ENCODE measurements at places on chromosomes 12 and 14.

GRCh38 chr14:103739466-103739792 lies 23.8 kb downstream of the ZFYVE21 start:
- DNase-seq = no peak

GRCh38 chr14:105448706-105449111 lies 25.9 kb upstream of the CRIP2 start:
- peak; percentile 69 for DNase-seq

DNA sequence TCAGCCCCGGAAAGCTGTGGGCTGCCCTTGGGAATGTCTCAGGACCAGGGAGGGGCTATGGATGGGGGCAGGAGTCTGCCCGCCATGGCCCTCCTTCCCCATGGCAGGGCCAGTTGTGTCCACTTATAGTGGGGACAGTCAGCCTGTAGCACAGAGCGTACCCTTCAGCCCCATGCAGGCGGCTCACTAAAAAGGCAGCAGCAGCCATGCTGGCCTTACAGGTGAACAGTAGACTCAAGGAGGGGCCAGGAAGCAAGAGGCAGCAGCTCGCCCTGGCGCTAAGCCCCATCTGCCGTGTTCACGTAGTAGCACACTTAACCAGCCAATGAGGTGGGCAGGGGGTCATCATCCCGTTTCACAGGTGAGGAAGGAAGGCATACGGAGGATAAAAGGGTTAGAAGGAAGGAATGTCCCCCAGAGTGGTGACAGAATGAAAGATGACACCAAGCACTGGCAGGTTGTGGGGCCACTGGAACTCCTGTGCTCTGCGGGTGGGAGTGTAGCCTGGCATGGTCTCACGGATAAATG lies 52.7 kb downstream of the FAM222A start:
- peak; percentile 56 for DNase-seq

DNA sequence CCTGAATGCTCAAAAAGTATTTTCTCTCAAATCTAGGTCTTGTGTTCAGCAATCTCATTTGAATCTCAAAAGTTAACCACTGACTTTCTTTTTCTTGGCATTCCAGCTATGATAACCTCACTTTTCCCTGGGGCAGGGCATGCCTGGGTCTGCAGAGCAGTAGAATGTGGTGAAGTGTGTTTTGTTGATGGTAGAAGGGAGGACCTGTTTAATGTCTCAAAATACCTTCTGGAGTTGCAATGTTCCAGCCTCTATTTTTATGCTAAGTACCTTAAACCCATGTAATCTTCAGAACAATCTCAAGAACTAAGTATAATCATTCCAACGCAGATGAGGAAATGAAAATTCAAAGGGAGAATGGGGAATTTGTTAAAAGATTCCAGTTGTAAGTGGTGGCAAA lies 82.1 kb upstream of the FUT8 start:
- no peak for DNase-seq

- no peak for DNase-seq
Observed at GRCh38 chr12:114441545-114441944, 35.6 kb upstream of the TBX5 start.

DNA sequence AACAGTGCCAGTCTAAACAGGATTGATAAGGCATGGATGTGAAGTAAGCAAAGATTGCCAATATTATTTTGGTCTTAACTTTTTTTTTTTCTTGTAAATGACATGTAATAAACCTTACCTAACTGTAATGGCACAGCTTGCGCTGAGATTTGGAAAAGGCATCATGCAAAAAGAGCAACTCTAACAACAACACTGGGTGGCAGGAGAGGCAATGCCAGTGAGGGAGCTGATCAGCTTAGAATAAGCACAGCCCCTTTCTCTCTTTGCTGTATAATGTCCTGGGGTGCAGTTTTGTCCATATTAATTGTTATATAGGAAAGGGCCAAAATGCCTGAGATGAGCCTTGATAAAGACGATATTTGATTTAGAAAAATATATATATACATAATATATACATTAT lies 1589.7 kb upstream of the FLRT2 start:
- DNase-seq = peak; percentile 35

GRCh38 chr12:113092607-113093408 lies 36.3 kb downstream of the DTX1 start:
- DNase-seq = no peak

GRCh38 chr14:57714487-57714931 lies 151.4 kb downstream of the SLC35F4 start:
- DNase-seq = peak; percentile 77

DNA sequence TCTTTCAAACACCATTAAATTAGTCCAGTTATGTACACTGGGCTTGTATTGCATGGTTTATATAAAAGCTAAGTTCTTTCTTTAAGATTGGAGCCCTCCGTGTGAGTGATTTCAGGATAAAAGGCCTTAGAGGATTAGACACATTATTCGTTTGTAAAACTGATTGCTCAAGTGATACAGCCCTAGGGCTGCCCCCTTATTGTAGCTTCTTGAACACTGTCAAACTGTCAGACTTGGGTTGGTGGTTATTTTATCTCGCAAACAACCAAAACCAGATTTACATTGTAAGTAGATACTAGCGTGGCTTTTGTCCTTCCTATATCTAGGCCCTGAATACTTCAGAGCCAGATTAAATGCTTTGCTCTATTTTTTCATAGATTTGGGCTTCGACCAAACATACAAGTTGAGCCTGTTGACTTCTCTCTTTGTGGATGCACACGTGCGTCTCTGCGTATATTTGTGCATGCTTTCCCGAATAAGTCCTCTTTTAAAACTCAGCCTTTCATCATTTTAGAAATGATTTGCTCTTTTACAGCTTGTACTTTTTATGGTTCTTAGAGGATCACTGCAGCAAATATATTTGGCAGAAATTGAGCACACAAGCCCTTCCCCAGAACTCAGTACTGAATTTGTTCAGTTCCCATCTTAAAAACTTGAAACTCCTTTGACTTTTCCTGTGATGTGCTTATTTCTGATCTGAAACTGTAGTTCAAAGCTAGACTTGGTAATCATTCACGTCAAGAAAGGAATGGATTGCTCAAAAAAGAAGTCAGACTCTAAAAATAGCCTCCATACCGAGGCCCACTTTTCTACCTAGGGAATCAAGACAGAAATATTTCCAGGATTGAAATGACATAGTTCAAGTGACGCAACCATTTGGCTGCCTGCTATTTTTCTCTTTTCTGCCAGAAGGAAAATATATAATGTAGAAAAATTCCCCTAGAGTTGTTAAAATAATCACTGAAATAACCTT lies 129.5 kb downstream of the ETV6 start:
- no peak for DNase-seq

All from NCI-H524 (cell line).